ENCODE measurements at places on chromosomes 7 and 10. TPM values are rescaled to one million over a fixed set of nuclear protein-coding genes. Genes with fewer than 3 reads are reported as not detected.

CCNJ gene
- total RNA-seq, result 4.8 TPM

DNA sequence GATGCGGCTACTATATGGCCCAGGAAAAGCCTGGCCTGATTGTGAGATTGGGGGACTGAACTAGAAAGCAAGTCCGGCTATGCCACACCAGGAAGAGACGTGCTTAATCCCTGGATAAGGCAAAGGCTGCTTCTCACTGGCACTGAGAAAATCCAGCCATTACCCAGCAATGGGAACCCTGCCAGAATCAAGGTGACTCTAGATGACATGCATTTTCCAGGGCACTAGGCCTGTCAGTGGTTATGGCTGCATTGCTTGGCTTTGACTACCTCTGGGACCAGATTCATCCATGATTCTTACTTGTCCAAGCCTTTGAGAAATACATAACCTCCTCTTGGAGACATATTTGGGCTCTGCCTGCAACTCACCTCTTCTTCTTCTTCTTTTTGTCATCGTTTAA is 317.2 kb downstream of the GRID1 start:
- DNase-seq, result no peak
- H3K4me3 ChIP-seq, result no peak overlapping the region
- H3K36me3 ChIP-seq, result no peaks in the 10 kb centered on the region
- H3K4me1 ChIP-seq, result peaks cover 10% of the 10 kb centered on the region

DNA sequence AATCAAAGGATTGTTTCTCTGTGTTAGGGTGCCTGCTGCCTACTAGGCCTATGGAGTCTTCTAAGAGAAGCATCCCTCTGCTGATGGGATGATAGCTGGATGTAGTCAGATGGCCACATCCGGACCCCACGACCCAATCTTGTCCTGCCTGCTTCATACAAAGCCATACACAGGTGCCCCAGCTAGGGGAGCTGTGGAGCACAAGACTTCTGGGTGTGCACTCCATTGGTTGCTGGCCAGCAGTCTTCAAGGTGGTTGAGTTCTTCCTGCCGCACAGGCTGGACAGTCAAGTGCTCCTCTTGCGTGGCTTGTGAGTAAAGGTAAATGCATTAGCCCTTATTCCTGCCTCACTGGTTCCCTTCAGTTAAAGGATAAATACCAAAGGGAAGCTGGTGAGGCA is 120.2 kb downstream of the TEX36 start:
- no peaks in the 10 kb centered on the region for H3K36me3 ChIP-seq
- H3K27me3 ChIP-seq, result no peaks in the 10 kb centered on the region
- peaks cover 2% of the 10 kb centered on the region for H3K4me1 ChIP-seq
- no peak overlapping the region for H3K4me3 ChIP-seq

DNA sequence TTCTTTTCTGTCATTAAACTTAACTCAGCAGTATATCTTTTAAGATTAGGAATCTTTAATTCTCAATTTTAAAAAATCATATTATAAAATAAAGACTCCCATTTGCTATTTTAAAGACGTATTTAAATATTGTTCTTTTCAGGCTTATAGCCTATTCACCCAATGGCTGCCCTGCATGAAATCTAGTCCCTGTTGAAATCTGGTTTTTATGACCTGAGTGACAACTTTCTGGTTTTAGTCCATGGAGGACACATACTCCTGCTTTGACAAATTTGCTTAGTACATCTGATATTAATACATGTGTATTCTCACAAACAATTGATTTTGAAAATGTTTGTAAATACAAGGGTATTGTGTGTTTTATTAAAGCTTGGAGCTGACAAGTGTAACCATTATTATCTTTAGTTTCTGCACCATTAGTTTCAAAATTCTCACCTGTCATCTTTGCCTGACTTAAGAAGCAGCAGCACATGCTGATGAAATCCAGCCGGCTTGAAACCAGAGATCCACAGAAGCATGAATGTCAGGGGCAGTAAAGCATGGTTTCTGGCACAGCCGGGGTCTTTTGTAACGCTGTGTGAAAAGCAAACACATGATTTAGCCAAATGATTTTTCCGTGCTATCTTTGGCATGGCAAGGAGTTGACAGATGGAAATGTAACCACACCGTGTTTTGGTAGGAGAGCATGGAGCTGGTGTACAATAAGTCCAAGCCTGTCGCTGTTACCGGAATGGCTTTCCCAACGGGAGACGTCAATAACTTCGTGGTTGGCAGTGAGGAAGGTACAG is 262.8 kb downstream of the DYNC1I1 start:
- H3K27ac ChIP-seq, result no peak overlapping the region
- H3K4me1 ChIP-seq, result peaks cover 2% of the 10 kb centered on the region
- DNase-seq, result no peak
- no peak overlapping the region for H3K4me3 ChIP-seq

Measured in activated CD4-positive, alpha-beta T cell treated with anti-CD3 and anti-CD28 coated beads, Interleukin-2, amount 10 ng/mL, durations not matched to agents 7 days and 5 days (primary cell).